Hepatic stellate cell (primary cell): ENCODE measurements at places on chromosomes 6 and 20.

GRCh38 chr6:109187399-109188114, 92.2 kb downstream of the CEP57L1 start:
- DNase-seq: no peak

- DNase-seq: peak; percentile 52
Measured at GRCh38 chr20:1326031-1326930, 2.7 kb downstream of the SDCBP2 start.

DNA sequence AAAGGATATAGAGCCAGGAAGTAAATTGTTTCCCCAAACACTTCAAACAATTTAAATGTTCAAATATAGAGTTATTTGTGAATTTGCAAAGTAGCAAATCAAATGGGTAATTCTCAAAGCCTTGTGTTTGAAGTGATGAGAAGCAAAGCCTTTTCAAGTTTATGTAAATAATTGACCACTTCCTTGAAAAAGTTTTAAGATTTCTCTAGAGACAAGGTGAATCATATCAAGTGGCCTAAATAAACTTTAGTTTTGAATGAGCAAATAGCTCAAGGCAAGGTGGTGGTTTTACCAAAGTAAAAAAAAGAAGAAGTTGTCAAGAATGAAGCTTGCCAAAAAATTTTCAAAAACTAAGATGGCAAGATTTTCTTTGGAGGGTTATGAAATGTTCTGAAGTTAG, 42.6 kb upstream of the IFNGR1 start:
- no peak for DNase-seq

DNA sequence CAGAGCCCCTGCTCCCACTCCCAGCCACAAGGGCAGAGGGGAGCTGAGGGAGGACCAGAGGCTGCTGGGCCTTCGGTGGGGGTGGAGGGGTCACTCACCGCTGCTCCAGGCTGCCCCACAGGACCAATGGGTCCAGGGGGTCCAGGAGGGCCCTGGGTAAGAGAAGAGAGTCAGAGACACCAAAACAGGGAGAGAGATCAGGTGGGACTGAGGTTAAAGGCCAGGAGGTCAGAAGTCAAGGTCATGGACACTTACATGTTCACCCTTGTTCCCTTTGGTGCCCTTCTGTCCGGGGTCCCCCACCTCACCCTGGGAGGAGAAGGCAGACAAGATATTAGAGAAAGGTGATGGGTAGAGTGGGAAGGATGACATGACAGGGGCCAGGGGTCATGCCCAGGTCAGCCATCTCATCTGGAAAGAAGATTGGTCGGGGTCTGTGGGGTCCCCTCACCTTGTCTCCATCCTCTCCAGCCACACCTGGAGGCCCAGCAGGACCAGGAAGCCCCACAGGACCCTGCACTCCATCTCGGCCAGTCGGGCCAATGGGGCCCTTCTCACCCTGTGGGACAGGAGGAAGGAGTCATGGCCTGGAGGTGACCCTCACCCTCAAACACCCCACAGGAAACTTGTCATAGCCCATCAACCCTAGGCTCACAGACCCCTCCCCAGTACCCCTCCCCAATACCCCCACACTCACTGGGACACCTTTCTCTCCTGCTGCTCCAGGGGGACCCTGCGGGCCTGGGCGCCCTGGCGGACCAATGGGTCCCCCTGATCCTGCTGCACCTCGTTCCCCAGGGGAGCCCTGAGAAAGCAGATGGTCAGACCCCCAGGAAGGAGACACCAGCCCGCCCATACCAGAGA, 21.0 kb downstream of the COL11A2 start:
- no peak for DNase-seq

GRCh38 chr20:40433341-40433861, 255.6 kb downstream of the MAFB start:
- no peak for DNase-seq

- DNase-seq: no peak
Measured at GRCh38 chr20:9032758-9033157, 36.1 kb upstream of the PLCB4 start.

- DNase-seq: peak; percentile 94
Measured at GRCh38 chr20:36808317-36809257, 35.0 kb upstream of the DSN1 start.

DNA sequence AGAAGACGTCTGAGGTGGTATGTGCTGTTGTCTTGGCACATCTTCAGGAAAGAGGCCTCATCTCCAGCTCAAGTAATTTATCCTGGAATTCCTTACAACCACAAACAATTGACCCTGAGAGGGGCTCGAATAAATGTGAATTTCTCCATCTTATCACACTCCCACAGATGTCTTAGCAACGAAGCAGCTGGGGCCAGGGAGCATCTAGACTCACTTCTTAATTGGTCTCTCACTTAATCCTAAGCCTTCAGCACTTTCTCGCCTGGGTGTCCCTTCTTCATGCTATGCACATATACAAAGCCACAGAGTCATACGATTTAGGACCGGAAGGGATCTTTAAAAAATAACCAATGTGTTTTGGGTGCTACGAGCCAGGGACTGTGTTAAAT, 27.1 kb downstream of the PCK1 start:
- DNase-seq: no peak

GRCh38 chr6:131600716-131601115, 27.3 kb downstream of the MED23 start:
- no peak for DNase-seq

DNA sequence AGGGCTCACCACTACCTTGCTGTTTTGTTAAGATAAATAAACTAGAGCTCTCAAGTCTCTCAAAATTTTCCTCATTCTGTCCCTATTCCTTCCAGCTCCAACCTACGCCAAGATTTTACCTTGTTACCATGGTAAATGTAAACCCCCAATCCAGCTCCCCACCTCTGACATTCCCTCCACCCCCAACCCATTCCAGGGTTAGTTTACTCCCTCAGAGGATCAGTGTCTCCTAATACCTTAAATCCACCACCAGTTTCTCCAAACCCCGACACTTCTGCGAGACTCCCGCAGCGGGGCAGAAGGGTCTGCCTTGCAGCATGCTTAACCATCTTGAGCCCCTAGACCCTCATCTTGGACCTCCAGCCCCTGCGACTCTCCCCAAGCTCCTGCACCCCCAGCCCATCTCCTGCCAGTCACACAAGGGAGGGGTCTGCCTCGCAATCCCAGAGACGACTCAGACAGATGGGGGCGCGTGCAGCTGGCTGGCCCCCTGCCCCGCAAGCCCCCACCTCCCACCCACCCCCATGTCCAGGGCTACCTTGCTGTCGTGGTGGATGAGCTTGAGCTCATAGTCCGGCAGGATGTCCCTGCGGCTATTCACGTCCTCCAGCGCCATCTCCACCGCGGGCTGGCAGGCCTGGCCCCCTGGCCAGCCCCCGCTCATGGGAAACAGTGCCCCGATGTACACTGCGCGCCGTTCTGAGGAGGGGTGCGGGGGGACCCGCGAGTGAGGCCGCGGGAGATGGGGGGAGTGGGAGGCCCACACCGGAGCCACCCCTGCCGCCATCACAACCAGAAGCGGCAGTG, 5.8 kb downstream of the GABBR1 start:
- no peak for DNase-seq

- peak; percentile 32 for DNase-seq
Measured at GRCh38 chr6:40912158-40912946, 126.7 kb downstream of the UNC5CL start.
